Thoracic aorta (tissue), 2 donors: ENCODE measurements at places on chromosomes 5 and 9. TPM values are rescaled to one million over a fixed set of nuclear protein-coding genes. Genes with fewer than 3 reads are reported as not detected.
A peak's percentile ranks its signal among the peaks of the same experiment; 100 is the strongest.

DNA sequence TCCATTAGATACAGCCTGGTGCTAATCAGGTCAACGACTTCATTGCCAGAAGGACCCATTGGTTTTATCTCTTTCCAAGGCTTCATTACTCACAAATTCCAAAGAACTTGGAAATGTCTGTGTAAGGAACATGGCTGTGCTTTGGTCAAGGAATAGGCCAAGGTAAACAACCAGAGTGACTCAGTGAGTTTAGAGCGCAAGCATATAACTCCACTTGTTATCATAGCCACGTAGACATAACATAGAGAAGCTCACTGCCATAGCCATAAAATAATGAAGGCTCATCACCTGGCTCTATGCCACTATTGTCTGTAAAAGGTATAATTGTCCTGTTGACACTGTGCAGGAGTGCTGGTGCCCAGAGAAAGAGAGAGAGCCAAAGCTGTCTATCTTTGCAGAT, 139.3 kb upstream of the PLCXD3 start:
- DNase-seq = no peak
- no peak overlapping the region for H3K27ac ChIP-seq
- no peak overlapping the region for H3K4me3 ChIP-seq
- H3K27me3 ChIP-seq = no peaks in the 10 kb centered on the region
- H3K4me1 ChIP-seq = peaks cover 23% of the 10 kb centered on the region

DNA sequence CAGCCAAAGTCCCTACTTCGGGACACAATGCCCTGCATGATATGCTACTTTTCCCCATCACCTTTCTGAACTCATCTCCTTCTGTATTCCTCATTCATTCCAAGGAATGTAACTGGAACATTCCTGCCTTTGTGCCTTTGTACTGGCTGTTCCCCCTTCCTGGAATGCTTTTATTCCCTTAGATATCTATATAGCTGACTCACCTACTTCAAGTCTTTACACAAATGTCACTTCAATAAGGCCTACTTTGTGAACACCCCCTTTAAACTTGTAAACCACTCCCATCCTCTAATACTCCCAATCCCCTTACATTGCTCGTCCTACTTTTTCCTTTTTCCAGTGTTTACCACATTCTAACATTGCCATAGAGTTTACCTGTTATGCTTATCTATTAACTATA, 2.4 kb downstream of the NOL6 start:
- DNase-seq = no peak
- peaks cover 22% of the 10 kb centered on the region for H3K4me1 ChIP-seq
- no peak overlapping the region for H3K27ac ChIP-seq
- peaks cover 35% of the 10 kb centered on the region for H3K36me3 ChIP-seq
- H3K4me3 ChIP-seq = no peak overlapping the region
- no peaks in the 10 kb centered on the region for H3K27me3 ChIP-seq

DNA sequence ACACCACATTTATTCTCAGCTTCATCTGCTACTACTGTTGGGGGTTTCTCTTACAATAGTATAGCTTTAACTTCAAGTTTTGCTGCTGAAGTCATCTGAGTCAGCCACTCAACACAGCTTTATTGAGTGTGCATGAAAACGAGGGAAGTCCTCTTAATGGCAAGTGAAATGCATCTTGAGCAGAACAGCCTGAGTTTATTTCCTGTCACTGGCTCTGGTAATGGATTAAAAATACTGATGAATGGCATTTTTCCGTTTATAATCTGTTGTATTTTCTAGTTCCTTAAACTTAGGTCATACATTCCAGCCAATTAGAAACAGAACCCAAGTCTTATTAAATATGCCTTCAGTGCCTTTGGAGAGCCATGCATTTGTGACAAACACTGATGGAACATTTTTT, 238.6 kb downstream of the SLF1 start:
- no peak for DNase-seq
- no peaks in the 10 kb centered on the region for H3K36me3 ChIP-seq
- H3K4me3 ChIP-seq = no peak overlapping the region
- no peaks in the 10 kb centered on the region for H3K27me3 ChIP-seq
- H3K4me1 ChIP-seq = no peaks in the 10 kb centered on the region

Gene PCDHB1
- not detected for total RNA-seq

- H3K4me1 ChIP-seq = peaks cover 4% of the 10 kb centered on the region
- H3K36me3 ChIP-seq = peaks cover 7% of the 10 kb centered on the region
- DNase-seq = no peak
- H3K4me3 ChIP-seq = no peak overlapping the region
- H3K27me3 ChIP-seq = no peaks in the 10 kb centered on the region
Measured at GRCh38 chr9:19057033-19057432, 7.8 kb downstream of the RRAGA start.

DNA sequence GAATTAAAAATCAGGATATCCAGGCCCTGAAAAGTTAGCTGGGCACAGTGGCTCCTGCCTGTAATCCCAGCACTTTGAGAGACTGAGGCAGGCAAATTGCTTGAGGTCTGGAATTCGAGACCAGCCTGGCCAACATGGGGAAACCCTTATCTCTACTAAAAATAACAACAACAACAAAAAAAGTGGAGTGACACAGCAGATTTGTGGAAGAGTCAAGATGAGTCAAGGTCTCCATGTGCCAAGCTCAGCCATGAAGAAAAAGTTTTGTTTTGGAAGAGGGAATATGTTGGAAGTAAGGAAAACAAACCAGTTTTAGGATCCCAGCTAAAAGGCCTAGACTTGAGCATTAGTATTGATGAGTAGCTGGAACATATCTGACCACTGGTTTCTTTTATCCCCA, 14.7 kb downstream of the LRRC70 start:
- no peaks in the 10 kb centered on the region for H3K27me3 ChIP-seq
- H3K4me1 ChIP-seq = no peaks in the 10 kb centered on the region
- no peaks in the 10 kb centered on the region for H3K36me3 ChIP-seq
- H3K27ac ChIP-seq = no peak overlapping the region
- no peak overlapping the region for H3K4me3 ChIP-seq
- DNase-seq = no peak

- no peaks in the 10 kb centered on the region for H3K36me3 ChIP-seq
- no peaks in the 10 kb centered on the region for H3K27me3 ChIP-seq
- H3K4me3 ChIP-seq = no peak overlapping the region
- H3K4me1 ChIP-seq = no peaks in the 10 kb centered on the region
Measured at GRCh38 chr5:77003246-77003645, 27.0 kb upstream of the AGGF1 start.

GRCh38 chr9:98860871-98861293, 53.4 kb downstream of the GALNT12 start:
- H3K27me3 ChIP-seq = no peaks in the 10 kb centered on the region
- no peak overlapping the region for H3K4me3 ChIP-seq
- H3K36me3 ChIP-seq = no peaks in the 10 kb centered on the region
- DNase-seq = peak; percentile 43
- peaks cover 9% of the 10 kb centered on the region for H3K4me1 ChIP-seq

DNA sequence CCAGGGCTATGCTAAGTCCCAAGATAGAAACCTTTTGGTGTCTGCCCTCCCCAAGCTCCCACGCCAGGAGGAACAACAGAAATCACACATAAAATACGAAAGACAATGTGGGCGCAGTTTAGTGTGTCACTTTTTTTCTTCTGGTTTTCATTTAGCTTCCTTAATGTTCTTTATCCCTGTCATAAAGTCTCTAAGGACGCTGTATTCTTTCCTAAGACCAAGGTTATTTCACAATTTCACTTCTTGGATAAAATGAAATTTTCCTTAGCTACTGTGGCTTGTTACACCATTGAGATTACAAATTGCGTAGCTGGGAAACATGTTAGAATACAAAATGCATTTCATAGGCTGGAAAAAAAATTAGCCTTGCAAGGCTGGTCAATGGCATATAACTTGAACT, 85.4 kb downstream of the GLIS3 start:
- H3K4me1 ChIP-seq = no peaks in the 10 kb centered on the region
- no peaks in the 10 kb centered on the region for H3K27me3 ChIP-seq
- no peak overlapping the region for H3K4me3 ChIP-seq
- DNase-seq = no peak

- no peaks in the 10 kb centered on the region for H3K27me3 ChIP-seq
- DNase-seq = no peak
- peak within 1 kb of the TSS; percentile 55 for H3K4me3 ChIP-seq
- H3K4me1 ChIP-seq = no peaks in the 10 kb centered on the region
- no peak within 1 kb of the TSS for H3K27ac ChIP-seq
Measured at GRCh38 chr5:141349917-141350619, at the start of gene PCDHGB1. Gene PCDHGB1, plus strand, starts transcription at chr5:141350099. Its CDS starts 162 bp downstream, at chr5:141350261.

Gene CTSV
- total RNA-seq = not detected

DNA sequence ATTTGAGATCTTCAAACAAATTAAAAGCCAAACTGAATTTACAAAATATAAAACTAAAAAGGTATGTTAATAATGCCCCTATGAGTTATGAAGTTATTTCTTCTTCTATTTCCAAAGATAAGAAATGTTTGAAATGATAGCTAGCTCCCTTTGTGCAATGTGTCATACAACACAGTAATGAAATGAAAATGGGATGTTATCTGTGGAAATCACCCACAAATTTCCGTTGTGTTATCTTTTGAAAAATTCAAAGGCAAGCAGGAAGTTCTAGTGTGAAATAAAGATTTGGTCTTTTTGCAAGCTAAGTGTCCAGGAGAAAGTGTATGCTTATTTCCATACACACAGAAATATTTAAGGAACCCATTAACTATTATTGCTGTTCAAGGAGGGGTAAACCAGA, 375.3 kb upstream of the PRR16 start:
- H3K27ac ChIP-seq = no peak overlapping the region
- no peaks in the 10 kb centered on the region for H3K27me3 ChIP-seq
- H3K4me1 ChIP-seq = peaks cover 11% of the 10 kb centered on the region
- H3K36me3 ChIP-seq = no peaks in the 10 kb centered on the region

Gene GM2A
- total RNA-seq = 32.1 TPM

GRCh38 chr5:72233835-72234234, 86.2 kb downstream of the MRPS27 start:
- H3K36me3 ChIP-seq = no peaks in the 10 kb centered on the region
- no peak overlapping the region for H3K4me3 ChIP-seq
- H3K27me3 ChIP-seq = no peaks in the 10 kb centered on the region
- peaks cover 19% of the 10 kb centered on the region for H3K4me1 ChIP-seq
- DNase-seq = no peak

- no peaks in the 10 kb centered on the region for H3K36me3 ChIP-seq
- no peaks in the 10 kb centered on the region for H3K27me3 ChIP-seq
Measured at GRCh38 chr9:592733-593132, 248.8 kb upstream of the DMRT1 start.

DNA sequence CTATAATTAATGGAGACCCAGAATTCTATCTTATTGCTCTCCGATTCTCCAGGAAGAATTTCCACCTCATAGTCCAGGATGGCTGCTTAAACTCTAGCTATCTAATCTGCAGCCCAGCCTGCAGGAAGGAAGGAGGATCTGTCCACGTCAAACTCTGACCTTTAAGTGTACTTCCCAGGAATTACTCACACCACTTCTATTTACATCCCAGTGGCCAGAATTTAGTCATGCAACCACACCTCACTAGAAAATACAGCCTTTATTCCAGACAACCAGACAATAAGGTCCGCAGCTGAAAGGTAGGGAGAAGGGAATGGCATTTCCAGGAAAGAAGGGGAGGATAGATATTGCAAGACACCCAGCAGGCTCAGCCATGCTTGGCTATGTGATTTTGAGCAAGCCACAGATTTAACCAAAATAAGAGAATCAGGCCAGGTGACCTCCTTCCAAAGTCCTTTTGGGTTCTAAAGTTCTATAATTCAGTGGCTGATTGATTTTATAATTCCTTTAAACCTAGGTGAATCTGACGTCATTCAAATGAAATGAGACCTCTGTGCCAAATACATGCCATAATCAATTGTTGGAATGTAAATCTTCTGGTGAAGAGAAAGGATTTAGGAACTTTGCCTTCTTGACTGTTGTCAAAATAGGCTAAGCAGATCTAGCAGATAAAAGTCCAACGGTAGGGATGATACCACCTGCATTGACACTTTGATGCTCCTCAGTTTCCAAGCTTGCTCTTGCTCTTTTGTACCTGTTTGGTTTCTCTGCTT, 3.7 kb upstream of the DENND1A start:
- peaks cover 4% of the 10 kb centered on the region for H3K4me1 ChIP-seq
- H3K4me3 ChIP-seq = no peak overlapping the region
- H3K27me3 ChIP-seq = no peaks in the 10 kb centered on the region
- H3K27ac ChIP-seq = no peak overlapping the region
- H3K36me3 ChIP-seq = no peaks in the 10 kb centered on the region

Gene TGFBR1
- total RNA-seq = 76.8 TPM

- DNase-seq = no peak
- H3K4me3 ChIP-seq = no peak overlapping the region
- no peaks in the 10 kb centered on the region for H3K4me1 ChIP-seq
- no peak overlapping the region for H3K27ac ChIP-seq
Measured at GRCh38 chr5:92863666-92864065, 717.4 kb downstream of the NR2F1-AS1 start.

Gene IL13
- total RNA-seq = not detected

DNA sequence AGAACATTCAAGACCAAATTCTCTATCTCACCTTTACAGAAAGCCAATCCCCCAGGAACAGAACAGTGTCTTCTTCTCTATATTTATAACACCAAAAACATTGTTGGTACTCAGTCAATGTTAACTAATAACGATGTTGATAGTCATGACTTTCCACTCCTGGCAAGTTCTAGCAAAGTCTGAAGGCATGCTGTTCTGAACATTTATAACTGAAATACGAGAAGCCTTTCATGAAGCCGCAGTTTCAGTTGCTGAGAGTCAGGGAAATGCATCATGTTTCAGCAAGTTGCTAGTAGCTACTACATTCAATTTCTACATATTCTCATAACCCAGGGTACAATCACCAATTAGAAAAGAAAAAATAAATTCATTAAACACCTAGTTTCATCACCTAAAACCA, 301.4 kb downstream of the PDE4D start:
- H3K27me3 ChIP-seq = no peaks in the 10 kb centered on the region
- H3K36me3 ChIP-seq = no peaks in the 10 kb centered on the region
- H3K27ac ChIP-seq = no peak overlapping the region
- no peak for DNase-seq
- peaks cover 22% of the 10 kb centered on the region for H3K4me1 ChIP-seq

GRCh38 chr5:32499261-32499660, 54.7 kb upstream of the ZFR start:
- no peak overlapping the region for H3K27ac ChIP-seq
- DNase-seq = no peak
- H3K27me3 ChIP-seq = no peaks in the 10 kb centered on the region
- H3K4me3 ChIP-seq = no peak overlapping the region
- peaks cover 4% of the 10 kb centered on the region for H3K4me1 ChIP-seq

- H3K27me3 ChIP-seq = no peaks in the 10 kb centered on the region
- H3K27ac ChIP-seq = no peak overlapping the region
- H3K36me3 ChIP-seq = no peaks in the 10 kb centered on the region
- no peaks in the 10 kb centered on the region for H3K4me1 ChIP-seq
- no peak for DNase-seq
Measured at GRCh38 chr5:143488381-143488780, 84.9 kb upstream of the NR3C1 start.

Gene CATSPER3
- not detected for total RNA-seq
